Activated CD4-positive, alpha-beta T cell treated with anti-CD3 and anti-CD28 coated beads for 24 hours (primary cell): ENCODE measurements at places on chromosomes 12 and 14.

DNA sequence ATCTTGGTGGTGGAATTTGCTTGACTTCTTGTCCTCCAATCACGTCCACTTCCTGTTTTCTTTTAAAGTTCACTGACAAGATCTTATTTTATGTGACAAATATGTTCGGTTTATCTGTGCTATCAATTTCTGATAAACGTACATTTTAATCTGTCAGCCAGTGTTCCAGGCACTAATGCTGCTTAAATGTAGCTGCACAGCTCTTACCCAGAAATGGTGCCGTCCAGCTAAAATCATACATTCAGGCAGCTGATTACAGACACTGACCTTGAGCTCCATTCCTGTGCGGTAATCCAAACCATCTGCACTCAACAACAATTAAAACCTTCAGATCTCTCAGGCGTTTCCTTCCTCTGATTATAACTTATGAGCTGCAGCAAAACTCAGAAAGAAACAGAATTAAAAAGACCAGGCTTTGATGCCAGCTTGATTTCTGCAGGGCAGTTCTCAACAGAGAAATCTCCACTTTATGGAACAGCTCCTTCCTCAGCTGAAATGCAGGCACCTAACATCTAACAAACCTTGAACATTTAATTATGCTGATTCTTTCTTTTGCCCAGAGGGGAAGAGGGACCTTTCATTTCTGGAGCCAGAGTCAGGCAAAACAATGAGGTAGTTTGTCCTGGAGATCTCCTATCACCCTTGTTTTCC, 26.4 kb upstream of the RASSF3 start:
- DNase-seq = no peak

DNA sequence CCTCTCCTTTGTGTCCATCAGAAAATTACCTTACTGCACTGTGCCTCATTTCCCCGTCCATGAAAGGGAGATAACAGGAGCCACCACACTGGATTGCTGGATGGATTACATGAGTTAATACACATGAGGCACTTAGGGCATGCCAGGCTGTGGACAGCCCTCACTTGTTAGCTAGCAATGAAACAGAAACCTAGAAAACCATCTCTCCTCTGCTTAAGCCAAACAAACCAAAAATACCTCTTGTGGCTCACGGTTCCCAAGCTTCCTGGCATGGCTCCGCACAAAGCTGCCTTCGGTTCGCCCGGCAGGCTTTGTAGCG, 660 bp upstream of the HCFC2 start:
- DNase-seq = no peak

DNA sequence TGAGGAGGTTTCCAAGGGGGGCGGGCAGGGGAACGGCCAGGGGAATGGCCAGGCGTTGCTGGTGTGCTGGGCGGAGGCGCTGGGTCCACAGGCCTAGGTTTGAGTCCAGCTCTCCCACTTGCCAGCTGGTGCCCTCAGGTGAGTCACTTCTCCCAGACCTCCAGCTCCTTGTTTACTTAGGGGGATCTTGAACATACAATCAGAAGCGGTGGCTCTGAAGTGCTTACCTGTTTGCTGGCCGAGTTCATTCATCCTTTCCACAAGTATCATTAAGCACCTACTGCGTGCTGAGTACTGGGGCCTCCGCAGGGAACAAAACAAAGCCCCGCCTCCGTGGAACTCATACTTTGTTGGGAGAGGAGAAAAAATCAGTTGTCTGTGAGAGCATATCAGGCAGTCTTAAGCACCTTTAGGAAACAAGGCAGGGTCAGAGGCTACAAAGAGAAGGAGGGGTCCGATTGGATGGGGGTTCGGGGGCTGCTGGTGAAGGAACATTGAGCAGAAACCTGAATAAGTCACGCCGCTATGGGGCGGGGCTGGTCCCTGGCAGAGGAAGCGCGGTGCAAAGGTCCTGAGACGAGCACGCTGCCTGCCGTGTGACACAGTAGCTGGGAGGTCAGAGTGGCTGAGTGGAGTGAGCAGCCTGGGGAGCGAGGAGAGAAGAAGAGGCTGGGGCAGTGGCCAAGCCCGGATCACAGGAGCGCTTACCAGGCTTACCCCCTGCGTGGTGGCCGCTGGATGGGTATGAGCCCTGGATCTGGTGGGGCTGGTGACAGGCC, 15.1 kb downstream of the MVK start:
- no peak for DNase-seq

DNA sequence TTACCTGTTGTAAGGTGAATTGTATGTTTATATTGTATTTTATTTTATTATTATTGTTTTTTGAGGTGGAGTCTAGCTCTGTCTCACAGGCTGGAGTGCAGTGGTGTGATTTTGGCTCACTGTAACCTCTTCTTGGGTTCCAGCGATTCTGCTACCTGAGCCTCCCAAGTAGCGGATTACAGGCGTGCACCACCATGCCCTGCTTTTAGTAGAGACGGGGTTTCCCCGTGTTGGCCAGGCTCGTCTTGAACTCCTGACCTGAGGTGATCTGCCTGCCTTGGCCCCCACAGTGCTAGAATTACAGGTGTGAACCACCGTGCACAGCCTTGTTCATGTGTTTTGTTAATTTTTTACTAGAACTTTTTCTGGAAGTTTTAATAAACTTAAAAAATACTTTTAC, 3.8 kb downstream of the ATF7IP start:
- no peak for DNase-seq

DNA sequence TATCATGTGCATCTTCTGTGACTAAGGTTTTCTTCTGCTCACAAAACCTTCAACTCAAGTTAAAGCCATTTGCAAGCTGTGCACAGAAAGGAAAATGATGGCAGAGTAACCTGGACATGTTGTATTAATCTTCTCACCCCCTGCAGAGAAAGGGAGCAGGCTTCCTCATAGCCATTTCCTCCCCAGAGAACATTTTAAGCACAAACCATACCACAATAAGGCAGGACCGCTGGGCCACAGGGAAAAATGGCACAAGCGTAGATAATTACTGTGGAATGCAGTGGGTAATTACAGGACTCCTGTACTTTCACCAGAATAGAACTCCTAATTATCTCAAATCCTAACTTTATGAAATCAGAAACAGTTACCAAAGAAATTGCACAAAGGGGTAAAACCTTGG, 215.7 kb downstream of the KIF21A start:
- DNase-seq = no peak

GRCh38 chr12:89663577-89664357, 44.9 kb downstream of the ATP2B1 start:
- no peak for DNase-seq

GRCh38 chr12:102215992-102216691, 18.5 kb upstream of the PMCH start:
- no peak for DNase-seq

GRCh38 chr14:29757188-29757680, 170.4 kb downstream of the PRKD1 start:
- DNase-seq = no peak

GRCh38 chr14:24255931-24256711, 6.9 kb downstream of the TGM1 start:
- DNase-seq = no peak

DNA sequence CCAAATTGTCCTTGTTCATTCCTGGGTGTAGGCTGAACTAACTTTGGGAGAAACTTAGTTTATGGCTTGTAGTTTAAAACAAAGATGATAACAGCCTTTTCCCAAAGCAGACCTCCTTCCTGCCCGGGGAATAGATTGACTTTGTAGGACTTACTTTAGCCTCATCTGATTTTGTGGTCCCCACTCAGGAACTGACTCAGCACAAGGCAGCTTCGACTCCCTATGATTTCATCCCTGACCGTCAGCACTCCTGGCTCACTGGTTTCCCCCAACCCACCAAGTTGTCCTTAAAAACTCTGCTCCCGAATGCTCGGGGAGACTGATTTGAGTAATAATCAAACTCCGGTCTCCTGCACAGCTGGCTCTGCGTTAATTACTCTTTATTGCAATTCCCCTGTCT, 40.1 kb upstream of the DDHD1 start:
- no peak for DNase-seq

DNA sequence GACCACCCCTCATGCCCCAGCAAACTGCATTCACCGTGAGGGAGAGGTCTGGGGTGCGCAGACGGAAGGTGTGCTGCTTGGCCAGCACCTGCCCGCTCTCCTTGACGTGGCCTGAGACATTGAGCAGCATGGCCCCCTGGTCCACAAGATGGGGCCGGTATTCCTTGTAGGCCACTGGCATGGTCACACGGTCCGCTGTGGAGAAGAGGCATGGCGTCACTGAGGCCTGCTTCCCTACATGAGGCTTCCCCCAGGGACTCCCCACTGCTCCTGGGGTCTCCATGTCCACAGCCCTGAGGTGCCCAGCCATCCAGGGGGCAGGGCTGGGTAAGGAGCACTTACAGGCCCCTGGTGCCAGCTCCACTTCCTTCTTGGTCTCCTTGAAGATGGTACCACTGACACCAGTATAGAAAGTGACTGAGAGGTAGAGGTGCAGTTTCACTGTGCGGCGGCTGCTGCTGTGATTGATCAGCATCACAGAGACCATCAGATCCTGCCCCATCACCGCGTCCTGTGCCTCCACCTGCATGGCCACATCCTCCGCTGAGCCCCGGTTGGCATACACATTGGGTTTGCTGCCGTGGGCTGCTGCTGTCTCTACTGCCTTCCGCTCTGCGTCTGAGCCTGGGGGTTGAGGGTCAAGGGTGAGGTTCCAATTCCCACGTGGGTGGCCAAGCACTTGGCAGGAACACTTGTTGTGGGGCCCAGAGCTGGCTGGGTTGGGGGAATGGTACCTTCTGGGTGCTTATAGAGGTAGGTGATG, 8.2 kb downstream of the TGM1 start:
- no peak for DNase-seq

GRCh38 chr12:109510196-109510595, 32.8 kb downstream of the UBE3B start:
- DNase-seq = no peak

GRCh38 chr14:102589761-102590290, 2.6 kb upstream of the RCOR1 start:
- DNase-seq = no peak

GRCh38 chr14:61126603-61127498, 145.8 kb downstream of the SLC38A6 start:
- DNase-seq = no peak

DNA sequence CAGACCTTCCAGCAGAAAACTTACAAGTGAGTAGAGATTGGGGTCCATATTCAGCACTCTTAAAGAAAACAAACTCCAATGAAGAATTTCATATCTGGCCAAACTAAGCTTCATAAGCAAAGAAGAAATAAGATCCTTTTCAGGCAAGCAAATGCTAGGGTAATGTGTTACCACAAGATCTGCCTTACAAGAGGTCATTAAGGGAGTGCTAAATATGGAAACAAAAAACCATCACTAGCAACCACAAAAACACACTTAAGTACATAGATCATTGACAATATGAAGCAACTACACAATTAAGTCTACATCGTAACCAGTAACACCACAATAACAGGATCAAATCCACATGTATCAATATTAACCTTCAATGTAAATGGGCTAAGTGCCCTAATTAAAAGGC, 47.1 kb upstream of the CLEC14A start:
- DNase-seq = no peak

GRCh38 chr12:72872238-72872887, 600.2 kb downstream of the TRHDE start:
- DNase-seq = no peak

- DNase-seq = no peak
These were observed 7.8 kb upstream of the SERPINA9 start for GRCh38 chr14:94483729-94484275.

GRCh38 chr12:82694970-82695369, 8.3 kb downstream of the TMTC2 start:
- no peak for DNase-seq

DNA sequence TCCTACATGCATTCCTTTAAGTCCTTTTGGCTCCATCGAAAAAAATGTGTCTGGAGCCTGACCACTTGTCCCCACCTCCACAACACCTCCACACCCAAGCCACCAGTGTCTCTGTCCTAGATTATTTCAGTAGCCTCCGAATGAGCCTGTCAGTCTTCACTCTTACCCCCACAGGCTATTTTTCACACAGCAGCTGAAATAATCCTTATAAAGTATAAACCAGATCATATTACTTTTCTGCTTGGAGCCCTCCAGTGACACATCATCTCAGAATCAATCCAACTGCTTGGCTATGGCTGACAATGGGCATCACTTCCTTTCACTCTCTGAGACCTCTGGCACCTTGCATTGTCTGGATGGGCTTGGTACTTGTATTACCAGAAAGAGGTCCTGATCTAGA, 44.9 kb downstream of the BBS10 start:
- no peak for DNase-seq

DNA sequence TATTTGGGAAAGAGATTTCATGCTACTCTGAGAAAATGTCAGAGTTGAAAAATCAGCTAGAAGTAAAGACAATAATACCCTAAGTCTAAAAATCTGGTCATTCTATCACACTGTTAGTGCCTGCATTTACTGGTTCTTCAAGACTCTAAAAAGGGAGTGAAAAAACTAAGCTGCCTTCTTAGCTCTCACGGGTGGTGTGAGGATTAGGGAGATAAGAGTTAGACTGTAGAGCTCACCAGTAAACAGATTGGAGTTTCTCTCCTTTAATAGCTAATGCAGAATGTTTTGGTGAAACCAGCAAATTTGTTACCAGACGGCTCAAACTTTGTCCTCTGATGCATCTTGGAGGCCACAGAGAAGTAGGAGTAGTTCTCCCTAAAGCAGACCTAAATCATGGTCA, 135.0 kb upstream of the OTX2 start:
- no peak for DNase-seq

DNA sequence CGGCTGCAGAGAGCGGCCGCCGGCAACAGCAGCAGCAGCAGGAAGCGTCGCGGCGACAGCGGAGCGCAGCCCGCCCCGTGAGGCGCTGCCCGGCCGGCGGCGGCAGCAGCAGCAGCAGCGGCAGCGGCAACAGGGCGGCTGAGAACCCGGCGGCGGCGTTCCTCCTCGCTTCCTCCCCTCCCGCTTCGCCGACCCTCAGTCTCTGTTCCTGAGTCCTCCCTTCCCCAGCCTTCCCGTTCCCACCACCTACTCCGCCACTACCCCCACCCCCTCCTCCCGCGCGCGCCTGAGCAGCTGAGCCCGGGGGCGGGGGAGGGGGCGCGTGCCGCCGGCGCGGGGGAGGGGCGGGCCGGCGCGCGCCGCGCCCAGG, 310 bp downstream of the BICDL1 start:
- DNase-seq = no peak

- no peak for DNase-seq
These were observed 46.3 kb downstream of the PHETA1 start for GRCh38 chr12:111322336-111323250.

- no peak for DNase-seq
These were observed 184.4 kb downstream of the TMEM132D start for GRCh38 chr12:129719416-129719815.

- DNase-seq = no peak
These were observed 561.6 kb downstream of the RERGL start for GRCh38 chr12:17528394-17528793.

DNA sequence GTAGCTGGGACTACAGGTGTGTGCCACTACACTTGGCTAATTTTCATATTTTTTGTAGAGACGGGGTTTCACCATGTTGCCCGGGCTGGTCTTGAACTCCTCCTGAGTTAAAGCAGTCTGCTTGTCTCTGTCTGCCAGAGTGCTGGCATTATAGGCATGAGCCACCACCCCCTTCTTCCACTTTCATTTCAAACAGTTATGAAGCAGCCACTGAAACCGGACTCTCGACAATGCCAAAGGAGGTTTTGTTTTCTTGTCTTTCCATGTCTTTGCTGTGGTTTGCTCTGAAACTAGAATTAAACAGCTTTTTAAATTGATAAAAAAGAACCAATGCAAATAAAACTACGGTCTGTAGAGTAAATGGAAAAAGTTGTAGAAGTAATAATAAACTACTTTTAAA, 30.4 kb downstream of the RAP1B start:
- DNase-seq = peak; percentile 23

- no peak for DNase-seq
These were observed 68.6 kb downstream of the C12orf50 start for GRCh38 chr12:87960566-87960965.
